ENCODE measurements at places on chromosomes 7 and 10. TPM values are rescaled to one million over a fixed set of nuclear protein-coding genes. Genes with fewer than 3 reads are reported as not detected.
A peak's percentile ranks its signal among the peaks of the same experiment; 100 is the strongest.

GRCh38 chr7:116393654-116394053 lies 105.9 kb upstream of the CAV2 start:
- DNase-seq: peak; percentile 34

DNA sequence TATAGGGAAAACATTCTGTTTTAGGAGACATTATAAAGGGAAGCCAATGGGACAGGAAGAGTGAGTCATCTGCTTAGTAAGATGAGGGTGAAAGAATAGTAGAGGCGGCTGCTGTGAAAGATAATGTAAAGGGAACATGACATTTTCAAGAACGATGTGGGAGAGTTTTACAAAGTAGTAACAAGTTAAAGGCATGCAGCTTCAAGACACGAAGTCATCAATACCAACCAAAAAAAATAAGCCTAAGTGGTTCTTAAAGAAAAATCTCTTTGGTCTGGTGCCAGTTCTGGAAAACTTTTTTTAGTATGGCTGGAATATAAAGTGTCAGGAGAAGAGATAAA lies 6.1 kb downstream of the GSTO1 start:
- DNase-seq: no peak

DNA sequence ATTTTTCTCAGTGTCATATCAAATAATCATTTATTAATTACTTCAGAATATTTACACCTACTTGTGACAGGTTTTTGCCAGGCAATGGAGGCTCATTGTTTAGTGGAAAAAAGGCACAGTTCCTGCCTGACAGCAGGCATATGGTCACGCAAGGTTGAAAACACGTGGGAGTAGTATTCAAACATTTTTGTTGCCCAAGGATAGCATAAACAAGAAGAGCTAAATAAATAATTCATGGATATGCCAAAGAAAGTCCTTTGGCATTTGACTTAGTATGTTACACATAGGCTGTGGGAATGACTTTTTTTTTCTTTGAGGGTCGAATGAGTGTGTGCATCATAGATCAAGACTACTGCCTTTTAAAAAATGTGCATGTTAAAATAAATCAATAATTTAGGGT lies 120.5 kb upstream of the SEMA3E start:
- no peak for DNase-seq

- DNase-seq: no peak
Measured at GRCh38 chr10:77520290-77520689, 117.3 kb downstream of the KCNMA1 start.

- no peak for DNase-seq
Measured at GRCh38 chr10:120105001-120105400, 212.5 kb downstream of the SEC23IP start.

- no peak for DNase-seq
Measured at GRCh38 chr7:73828107-73828803, 2.5 kb upstream of the CLDN4 start.

DNA sequence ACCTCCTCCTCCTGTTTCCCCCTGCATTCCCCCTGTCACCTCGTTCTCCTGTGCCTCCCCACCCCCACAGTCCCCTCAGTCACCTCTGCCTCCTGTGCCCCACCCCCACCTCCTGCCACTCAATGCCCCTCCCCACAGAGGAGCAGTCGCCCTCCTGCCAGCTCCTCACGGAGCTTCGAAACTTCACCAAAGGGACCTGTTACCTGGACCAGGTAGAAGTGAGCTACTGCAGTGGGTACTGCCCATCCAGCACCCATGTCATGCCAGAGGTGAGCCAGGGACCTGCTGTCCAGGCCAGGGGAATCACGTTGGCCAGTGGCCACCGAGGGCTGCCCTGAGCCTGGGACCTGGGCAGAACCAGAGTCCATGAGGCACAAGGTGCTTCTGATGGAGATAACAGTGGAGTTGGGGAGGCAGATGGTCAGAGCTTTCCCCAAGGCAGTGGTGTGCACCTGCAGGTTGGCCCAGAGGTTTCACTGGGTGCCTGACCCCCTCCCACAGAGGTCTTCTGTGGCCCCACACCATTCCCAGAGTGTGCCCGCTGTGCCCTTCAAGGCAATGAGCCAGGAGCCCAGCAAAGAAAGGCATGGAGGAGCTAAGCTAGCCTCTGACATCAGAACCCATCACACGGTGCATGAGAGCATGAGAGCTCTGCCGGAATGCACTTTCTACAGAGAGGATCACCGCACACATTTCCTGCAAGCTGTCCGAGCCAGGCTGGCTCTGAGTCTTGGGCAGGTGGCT lies 7.0 kb upstream of the ZNF862 start:
- no peak for DNase-seq

DNA sequence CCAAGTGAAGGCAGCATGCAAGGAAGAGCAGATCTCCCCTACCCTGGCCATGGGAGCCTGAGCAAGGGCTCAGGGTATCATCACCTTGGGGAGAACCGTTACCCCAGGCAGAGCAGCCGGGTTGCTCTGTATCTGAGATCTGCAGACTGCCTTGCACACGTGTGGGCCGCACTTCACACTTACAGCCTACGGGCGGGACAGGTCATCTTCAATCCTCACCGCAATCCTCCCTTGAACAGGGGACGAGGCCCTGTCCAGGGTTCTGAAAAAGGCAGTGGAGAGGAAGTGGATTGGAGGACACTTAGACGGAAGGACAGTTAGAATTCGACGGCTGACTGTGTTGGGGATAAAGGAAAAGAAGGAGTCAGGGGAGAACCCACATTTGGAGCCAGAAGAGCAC lies 51.4 kb downstream of the NPS start:
- no peak for DNase-seq

GRCh38 chr7:22942191-22942590 lies 71.7 kb downstream of the HYCC1 start:
- DNase-seq: no peak

- DNase-seq: peak; percentile 94
Measured at GRCh38 chr7:116524609-116525297, at the start of gene CAV1. Gene CAV1, plus strand, starts transcription at chr7:116525036. Its CDS starts 27 bp downstream, at chr7:116525063.

- no peak for DNase-seq
Measured at GRCh38 chr7:121576148-121576917, 180.2 kb upstream of the FAM3C start.

- DNase-seq: no peak
Measured at GRCh38 chr10:117720931-117721835, 178.6 kb downstream of the EMX2 start.

DNA sequence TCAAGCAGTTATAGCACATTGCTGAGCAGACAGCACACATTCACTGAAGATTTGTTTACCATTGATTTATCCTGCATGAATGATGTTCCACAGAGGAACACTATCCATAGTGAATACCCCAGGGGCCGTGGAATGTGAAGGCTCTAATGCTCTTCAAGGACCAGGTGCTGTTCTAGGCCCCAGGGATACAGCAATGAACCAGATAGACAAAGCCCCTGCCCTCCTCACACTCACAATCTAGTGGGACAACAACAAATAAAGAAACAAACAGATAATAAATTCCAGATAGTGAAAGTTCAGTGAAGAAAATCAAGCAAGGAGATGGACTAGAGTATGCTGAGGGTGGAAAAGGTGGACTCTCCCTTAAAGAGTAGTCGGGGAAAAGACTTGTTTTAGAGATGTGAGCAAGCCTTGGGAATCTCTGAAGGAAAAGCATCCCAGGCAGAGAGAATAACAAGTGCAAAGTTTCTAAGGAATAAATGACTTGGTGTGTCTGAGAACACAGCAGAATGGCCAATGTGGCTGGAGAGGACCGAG lies 117.7 kb downstream of the CCDC71L start:
- no peak for DNase-seq

GRCh38 chr7:41002741-41003610 lies 699.9 kb downstream of the INHBA start:
- peak; percentile 47 for DNase-seq

DNA sequence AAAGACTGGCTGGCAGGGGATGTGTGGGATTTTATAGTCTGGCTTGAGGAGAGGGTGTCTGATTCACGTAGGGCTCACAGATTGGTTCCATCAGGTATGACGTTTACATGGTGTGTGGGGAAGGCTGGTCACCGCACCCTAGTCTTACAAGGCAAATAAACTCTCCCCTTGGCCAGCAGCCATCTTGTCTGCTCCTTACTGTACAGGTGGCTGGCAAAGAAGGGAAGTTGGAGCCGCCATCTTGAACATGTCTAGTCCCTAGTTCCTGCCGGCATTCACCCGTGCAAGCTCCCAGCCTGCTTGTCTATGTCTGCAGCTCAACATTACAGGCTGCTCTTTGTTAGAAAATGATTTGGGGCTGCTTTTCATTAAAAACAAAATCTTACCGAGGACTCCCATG lies 97.6 kb downstream of the RAMP3 start:
- DNase-seq: no peak

GRCh38 chr7:15782656-15783055 lies 96.2 kb upstream of the MEOX2 start:
- no peak for DNase-seq

GRCh38 chr7:120307991-120308545 lies 35.1 kb downstream of the KCND2 start:
- no peak for DNase-seq

DNA sequence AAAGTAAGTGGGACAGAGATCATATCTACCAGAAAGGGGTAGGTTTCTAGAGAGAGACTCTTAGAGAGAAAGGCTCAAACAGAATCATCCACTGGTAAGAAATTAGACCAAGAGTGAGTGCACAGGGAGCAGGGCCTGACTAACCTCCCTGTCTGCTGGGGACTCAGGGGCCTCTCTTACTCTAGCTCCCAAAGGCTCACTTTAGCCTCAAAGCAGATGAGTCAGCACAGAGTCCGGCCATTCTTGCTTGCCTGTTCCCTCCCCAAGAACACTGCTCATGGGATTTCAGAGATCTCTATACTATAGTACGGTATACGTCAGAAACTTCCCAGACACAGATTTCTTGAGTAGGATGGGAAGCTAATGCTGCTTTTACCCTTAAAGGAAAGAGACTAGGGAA lies 32.7 kb downstream of the RBM28 start:
- DNase-seq: no peak

- DNase-seq: no peak
Measured at GRCh38 chr10:73233883-73234282, 13.2 kb downstream of the DNAJC9 start.

- no peak for DNase-seq
Measured at GRCh38 chr10:20615395-20615794, 281.7 kb downstream of the NEBL start.

DNA sequence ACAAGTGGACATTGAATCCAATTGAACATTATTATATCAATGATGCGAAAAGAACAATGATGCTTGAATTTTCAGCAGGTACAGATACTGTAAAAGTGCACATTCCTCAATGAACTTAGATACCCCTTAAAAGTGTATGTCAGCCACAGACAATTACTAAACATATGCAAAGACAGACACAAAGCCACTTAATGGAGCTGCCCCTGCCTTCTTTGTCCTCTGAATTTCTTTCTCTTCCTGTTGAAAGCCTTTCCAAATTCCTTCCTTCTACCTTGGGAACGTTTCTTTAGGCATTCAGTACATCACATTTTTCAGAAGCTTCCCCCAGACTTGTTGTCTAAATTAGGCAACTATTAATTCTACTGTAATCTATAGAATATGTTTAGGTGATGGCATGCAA lies 706.8 kb upstream of the MBL2 start:
- DNase-seq: no peak

GRCh38 chr10:4312051-4312835 lies 513.8 kb upstream of the AKR1E2 start:
- DNase-seq: no peak

GRCh38 chr10:7281429-7281828 lies 129.4 kb downstream of the SFMBT2 start:
- DNase-seq: no peak

DNA sequence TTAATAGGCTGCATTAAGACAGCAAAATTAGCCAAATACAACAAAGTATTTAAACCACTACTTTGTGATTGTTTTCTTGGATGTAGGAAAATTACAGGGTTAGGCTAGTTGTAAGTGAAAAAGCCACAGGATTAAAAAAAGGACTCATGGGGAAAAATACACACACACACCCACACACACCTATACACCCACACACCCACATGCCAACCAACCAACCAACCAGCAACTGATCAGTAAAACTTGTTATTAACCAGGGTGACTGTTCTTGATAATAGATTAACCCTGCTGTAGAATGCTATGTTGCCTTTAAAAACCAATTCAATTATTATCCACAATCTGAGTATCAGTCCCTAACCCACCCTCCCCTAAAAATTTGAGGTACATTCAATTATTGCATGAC lies 49.0 kb downstream of the MTPN start:
- DNase-seq: no peak

DNA sequence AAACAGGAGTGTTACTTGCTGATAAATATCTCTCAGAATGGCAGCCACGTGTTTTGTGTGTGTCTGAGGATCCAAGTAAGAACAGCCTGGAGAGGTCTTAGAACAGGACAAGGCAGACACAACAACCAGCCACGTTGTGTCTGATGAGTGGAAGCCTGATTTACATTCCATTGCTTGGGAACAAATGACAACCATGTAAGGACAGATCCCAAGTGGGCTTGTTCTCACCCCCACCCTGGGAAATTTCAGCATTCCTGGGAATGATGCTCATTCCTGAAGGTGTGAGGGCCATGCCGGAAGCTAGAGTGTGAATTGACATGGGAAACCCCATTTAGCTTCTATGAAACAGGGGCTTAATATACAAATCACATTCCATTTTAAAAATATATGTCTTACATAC lies 35.9 kb downstream of the IL6 start:
- no peak for DNase-seq

DNA sequence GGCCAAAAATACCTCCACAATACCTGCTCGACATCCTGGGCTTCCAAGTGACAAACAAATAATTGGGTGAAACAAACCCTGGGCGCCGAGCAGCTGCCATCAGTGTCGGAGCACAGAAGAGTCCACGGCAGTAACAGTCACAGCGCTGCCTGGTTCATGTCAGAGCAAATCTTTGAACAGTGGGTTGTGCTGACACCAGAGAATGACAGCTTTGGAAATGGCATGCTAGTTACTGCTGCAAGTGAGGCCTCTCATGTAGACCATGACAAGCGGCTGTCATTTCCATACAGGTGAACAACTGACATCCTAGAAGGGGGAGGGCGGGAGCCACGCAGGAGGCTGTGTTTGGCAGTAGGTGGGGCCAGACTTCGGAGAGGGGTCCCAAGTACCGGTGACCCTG lies 420.5 kb upstream of the GALNT17 start:
- DNase-seq: no peak

The FAM13C gene
- total RNA-seq: 5.4 TPM

The RPEL1 gene
- total RNA-seq: not detected

The EPHA1 gene
- not detected for total RNA-seq

The FEZF1 gene
- not detected for total RNA-seq

The PMS2 gene
- total RNA-seq: 5.9 TPM

The AVL9 gene
- total RNA-seq: 12.8 TPM

The ITPRID1 gene
- total RNA-seq: not detected

The GRM3 gene
- total RNA-seq: not detected

The ZNF736 gene
- total RNA-seq: 3.8 TPM

The LIPK gene
- total RNA-seq: not detected
